ENCODE measurements at places on chromosomes 5 and 9.

- DNase-seq, result no peak
Observed at GRCh38 chr5:27318701-27319100, 280.3 kb upstream of the CDH9 start.

GRCh38 chr5:98839469-98840383 lies 66.3 kb downstream of the RGMB start:
- DNase-seq, result no peak

- DNase-seq, result no peak
Observed at GRCh38 chr9:16515207-16515606, 355.3 kb downstream of the BNC2 start.

GRCh38 chr9:111984086-111984802 lies 87.6 kb downstream of the UGCG start:
- no peak for DNase-seq

GRCh38 chr5:113199122-113199905 lies 222.7 kb downstream of the DCP2 start:
- no peak for DNase-seq

DNA sequence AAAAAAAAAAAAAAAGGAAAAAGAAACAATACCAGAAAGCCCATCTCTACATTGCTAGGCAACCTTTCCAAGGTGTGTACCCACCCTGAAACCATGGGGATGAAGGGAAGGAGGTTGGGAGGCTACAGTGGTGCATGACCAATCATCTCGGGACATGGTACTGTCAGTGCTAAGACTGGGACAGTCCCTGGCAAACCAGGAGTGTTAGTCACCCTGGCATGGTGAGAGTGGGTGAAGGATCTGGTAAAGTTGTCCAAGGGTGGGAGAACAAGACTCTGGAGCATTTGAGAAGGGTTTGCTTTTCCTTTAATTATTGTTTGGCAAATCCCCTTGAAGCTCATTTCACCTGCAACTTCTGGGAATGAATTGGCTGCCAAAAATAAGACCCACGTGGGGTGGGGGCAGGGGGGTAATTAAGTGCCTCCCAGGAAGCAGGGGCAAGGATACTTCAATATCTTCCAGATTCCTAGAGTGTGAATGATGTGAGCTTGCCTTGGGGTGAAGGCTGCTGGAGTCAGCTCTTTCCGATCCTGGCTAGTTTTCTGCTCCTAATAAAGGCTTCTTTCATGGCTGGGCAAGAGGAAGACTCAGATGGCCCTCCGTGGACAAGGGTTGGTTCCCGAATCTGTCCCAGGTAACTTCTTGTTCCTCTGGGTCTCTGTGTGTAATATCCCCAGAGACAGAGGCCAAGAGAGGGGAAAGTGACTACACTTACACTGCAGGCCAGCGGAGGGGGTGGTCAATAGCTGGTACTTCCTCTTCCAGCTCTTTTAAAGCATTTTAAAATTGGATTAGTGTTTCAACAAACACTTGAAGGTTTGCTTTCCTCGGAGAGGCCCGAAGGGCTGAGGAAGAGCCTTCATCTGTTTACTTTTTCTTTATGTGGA lies 61.6 kb upstream of the SPRY4 start:
- no peak for DNase-seq

DNA sequence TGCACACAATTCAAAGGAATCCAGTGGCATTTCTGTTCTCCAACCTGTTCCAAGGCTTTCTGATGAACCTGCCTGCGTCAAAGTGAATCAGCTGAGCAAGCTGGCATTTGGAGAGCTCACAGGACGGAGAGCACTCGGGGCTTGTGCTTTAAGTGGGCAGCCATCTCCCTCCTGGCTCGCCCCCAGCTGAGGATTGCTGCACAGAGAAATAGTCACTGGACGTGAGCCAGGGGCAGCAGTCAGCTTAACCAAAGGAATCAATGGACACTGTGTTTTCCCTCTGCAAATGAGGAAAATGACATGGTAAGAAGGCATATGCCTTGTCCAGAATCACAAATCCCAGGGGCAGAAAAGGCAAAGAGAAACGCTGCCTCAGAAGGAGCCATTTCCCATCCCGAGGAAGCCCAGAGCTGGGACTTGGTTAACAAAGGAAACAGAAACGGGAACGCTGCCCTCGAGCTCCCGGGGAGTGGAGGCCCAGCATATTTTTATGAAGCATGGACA lies 299.4 kb downstream of the ZSWIM6 start:
- no peak for DNase-seq

DNA sequence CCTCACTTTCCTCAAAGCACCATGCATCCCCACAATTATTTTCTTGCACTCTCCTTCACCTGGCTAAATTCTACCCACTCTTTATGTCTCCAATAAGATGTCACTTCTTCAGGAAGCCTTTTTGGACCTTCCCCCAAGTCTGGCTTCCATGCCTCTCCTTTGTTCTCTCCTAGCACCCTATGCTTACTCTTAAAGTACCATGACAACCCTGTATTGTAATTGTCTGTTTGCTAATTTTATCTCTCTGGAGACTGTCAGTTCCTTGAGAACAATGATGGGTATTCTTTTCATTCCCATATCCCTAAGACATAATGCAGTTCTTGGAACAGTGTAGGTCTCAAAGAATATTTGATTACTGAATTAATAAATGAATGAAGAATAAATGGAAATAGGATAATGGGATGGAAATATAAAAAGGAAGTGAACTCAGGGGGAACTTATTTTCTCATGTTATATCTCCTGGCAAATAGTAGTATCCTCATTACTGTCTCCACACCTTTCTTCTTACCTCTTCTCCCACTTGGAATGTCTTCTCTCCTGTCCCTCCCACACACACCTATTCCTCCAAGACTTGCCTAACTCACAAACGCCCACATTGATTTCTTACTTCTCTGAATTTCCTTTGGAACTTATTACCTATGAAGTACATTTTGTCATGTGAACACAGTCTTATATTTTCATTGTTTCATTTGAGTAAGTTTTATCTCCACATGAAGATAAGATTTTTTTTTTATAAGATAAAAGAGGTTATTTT lies 499.1 kb downstream of the NFIB start:
- no peak for DNase-seq

DNA sequence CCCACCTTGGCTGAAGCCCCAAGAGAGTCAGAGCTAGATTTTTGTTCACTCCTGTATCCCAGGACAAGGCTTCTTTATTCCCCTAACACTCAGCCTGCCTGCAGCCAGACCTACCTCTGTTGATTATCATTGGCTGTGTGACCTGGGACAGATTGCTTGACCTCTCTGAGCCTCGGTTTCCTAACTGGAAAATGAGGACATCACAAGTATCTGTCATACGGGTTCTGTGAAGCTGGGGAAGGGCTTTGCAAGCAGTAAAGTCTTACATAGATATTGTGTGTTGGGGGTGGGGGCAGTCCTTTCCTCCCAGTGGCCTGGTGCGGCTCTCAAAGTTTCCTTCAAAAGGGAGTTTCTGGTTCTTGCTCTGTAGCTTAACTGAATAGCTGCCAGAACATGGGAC lies 2.5 kb upstream of the NEK6 start:
- no peak for DNase-seq

- DNase-seq, result no peak
Observed at GRCh38 chr5:58683567-58683966, 100.7 kb downstream of the RAB3C start.

GRCh38 chr5:132223861-132224260 lies 3.8 kb downstream of the P4HA2 start:
- DNase-seq, result no peak
